ENCODE measurements at places on chromosomes 16 and 17. TPM values are rescaled to one million over a fixed set of nuclear protein-coding genes. Genes with fewer than 3 reads are reported as not detected.

GRCh38 chr16:1918351-1919326, at the start of gene HS3ST6:
Gene HS3ST6, minus strand, starts transcription at chr16:1918415. Its CDS starts 92 bp downstream, at chr16:1918323.
- DNase-seq: no peak

GRCh38 chr17:386141-386876, 33.7 kb upstream of the RPH3AL start:
- DNase-seq: no peak

DNA sequence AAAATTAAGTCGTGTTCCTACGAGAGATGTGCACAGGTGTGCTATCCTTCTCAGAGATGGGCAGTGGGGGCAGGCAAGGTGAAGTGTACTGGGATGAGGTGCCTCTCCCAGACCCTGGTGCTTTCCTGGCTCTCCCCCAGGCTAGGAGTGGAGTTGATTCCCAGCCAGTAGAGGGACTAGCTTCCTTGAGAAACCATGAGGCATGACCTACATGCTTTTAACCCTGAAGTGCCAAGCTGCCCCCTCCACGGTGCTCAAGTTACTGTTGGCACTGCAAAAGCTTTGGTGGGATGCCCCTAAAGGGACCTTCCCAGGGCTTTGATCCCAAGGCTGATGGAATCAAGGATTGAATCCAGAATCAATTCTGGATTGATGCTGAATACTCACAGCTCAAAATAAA, 47.0 kb upstream of the SREBF1 start:
- no peak for DNase-seq

DNA sequence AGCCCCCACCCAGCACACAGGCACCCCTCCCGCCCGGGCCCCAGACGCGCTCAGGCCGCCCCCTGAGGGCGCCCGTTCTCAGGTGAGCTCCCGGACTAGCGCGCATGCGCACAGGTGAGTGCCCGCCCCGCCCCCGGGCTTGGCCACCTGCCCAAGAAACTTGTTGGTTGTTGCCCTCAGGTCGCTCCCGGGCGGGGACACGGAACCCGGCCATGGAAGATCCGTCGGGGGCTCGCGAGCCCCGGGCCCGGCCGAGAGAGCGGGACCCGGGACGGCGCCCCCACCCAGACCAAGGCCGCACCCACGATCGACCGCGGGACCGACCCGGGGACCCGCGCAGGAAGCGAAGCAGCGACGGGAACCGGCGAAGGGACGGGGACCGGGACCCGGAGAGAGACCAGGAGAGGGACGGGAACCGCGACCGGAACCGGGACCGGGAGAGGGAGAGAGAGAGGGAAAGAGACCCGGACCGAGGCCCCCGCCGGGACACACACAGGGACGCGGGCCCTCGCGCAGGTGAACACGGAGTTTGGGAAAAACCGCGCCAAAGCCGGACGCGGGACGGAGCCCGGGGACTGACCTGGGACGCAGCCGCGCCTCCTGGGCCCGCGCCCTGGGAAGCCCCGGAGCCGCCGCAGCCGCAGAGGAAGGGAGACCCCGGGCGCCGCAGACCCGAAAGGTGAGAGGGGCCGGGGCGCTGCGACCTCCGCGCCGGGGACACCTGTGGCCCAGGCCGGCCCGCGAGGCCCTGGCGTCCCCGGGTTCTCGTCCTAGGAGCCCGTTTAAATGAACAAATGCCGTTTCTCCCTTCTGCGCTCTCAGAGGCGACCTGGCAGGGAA, at the start of gene MARVELD3:
Gene MARVELD3, plus strand, starts transcription at position 167 of the 840 bp plus-strand sequence. Its CDS starts 46 bp downstream, at position 213.
- no peak for DNase-seq

DNA sequence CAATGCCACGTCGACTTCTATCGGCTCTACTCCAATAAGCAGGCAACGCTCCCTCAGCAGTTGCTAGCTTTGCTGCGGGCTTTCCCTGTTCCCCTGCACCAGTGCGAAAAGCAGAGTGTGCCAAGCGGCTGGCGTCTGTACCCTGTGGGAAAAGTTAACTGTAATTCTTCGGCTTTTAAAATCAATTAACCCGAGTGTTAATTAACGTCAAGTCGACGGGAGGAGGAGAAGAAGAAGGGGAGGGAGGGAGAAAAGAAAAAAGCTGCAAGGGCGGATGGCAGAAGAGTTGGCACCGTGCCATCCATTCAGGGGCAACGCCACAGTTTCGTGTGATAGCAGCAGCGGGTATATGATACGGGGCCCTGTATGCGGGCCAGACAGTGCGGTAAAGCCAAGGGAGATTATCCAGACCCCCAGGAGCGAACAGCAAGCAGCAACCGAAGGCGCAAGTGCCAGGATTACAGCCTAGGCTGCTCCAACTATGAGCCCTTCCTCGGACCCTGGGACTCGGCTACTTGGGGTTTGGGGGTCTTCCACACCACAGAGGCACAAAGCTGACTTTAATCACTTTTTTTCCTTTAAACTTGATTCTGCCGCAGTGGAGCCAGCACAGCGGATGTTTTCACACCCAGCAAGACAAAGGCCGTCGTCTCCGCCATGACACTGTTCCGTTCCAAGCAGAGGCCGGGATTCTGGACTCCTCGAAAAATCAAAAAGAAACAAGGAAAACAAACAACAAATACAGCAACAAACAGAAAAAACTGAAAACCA, 253.8 kb upstream of the PMFBP1 start:
- DNase-seq: no peak

DNA sequence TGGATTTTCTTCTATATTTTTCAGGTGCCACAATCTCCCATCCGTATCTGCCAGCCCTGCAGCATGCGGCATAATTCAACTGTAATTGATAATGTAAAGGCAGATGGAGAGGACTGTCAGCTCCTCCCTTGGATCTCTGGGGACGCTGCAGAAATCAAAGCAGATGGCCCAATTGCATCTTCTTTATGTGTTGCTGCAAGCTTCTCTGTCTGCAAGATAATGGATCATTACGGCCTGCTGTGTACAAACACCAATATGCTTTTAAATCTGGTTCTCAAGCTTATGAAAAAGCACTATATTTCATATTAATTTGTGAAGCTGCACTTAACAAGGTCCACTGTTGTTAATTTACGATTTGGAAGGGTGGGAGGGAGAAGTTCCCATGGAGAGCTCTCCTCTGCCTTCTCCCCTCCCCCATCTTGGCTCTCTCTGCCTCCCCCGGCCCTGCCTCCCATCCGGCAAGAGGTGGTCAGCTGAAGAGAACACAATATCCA, 607.5 kb downstream of the TOX3 start:
- no peak for DNase-seq

GRCh38 chr16:80583466-80583865, 42.7 kb downstream of the DYNLRB2 start:
- no peak for DNase-seq

- no peak for DNase-seq
These were observed 38.0 kb upstream of the CDH15 start for GRCh38 chr16:89133457-89134127.

The CYGB gene
- 23.4 TPM for polyA plus RNA-seq

The TP53TG3F gene
- polyA plus RNA-seq: not detected

The EFTUD2 gene
- 93.7 TPM for polyA plus RNA-seq

The PRKCB gene
- polyA plus RNA-seq: 4.4 TPM

Measured in left renal cortex interstitium (tissue), 4 donors.